NCI-H2107 (cell line): ENCODE measurements at places on chromosomes 4 and X.

- DNase-seq, result no peak
These were observed 12.1 kb upstream of the CC2D2A start for GRCh38 chr4:15457406-15458201.

DNA sequence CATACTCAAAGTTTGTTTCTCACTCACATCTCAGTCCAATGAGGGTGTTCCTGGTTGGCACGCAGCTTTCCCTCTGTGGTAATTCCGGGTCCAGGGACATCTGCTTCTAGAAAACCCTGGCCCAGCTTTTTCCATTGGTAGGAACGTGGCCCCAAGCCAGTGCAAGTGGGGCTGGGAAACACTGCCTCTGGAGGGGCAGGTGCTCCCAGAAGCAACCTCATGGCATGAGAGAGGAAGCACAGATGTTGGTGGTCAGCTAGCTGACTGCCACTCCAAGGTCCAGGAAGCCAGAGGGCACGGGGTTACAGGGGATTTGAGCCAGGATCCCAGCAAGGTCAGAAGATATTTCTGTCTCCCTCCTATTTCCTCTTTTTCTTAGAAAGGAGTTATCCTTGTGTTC is 47.5 kb downstream of the DCTD start:
- no peak for DNase-seq

DNA sequence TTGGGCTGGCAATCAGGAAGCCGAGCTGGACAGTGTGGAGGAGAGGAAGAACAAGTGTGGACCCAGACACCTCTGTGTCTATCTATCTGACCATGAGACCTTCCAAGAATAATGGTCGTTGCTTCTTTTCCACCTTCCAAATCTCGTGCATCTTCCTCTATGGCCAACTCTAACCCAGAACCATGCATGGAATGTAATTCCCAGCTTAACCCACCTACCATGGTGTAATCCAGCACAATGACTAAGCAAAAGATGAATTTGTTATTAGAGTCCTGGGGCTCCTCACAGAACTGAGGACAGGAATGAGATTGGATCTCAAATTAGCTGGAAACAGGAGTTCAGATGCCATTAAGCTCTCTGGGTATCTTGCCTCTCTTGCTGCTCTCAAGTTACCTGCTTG is 17.4 kb upstream of the TMEM184C start:
- DNase-seq, result no peak

DNA sequence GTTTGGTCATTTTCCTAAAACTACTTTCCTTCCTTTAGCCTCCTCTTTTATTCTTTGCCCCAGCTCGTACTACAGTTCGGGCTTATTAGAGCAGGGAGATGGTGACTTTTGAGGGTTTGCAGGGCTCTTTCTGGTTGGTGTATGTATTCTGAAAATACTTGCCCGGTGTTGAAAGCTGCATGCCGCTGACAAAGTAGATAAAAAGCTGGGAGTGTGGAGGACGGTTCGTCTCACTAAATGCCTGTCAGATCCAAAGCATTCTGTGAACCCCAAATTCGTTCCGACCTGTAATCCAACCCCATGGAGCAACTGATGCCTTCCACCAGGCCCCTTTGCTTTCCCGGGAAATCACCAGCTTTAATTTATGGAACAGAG is 19.2 kb downstream of the TRIM2 start:
- no peak for DNase-seq
